Fibroblast of lung (primary cell): ENCODE measurements at places on chromosomes 2 and 18.

GRCh38 chr2:222448748-222449181 lies 24.4 kb downstream of the SGPP2 start:
- peak; percentile 30 for DNase-seq

DNA sequence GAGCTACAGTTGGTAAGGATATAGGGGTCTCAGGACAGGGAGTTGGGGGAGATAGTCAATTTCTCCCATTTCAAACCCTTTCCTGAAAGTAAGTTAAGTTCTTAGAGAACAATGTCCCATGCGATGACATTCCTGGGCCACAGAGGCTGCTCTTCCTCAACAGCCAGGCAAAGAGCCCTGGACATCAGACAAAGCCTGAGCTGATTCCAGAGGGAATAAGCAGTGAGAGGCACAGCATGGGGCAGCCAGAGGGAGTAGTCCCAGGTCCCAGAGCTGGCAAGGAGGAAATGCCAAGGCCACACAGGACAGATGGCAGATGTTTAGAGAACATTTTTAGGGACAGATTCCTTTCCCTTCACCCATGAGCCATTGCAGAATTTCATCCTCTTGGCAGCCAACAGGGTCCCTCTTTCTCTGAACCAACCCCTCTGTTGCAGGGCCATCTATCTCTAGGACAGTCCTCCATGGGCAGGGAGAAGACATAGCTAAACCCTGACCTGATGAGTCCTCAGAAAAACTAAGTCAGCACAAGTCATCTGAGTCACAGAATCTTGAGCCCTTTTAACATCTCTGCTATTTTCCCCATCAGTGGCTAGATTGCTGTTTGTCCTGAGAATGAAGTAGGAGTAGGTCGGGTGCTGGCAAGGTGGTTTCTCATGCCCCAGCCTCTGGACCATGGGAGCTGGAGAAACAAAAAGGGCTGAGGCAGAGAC lies 81.6 kb upstream of the STPG4 start:
- no peak for DNase-seq

DNA sequence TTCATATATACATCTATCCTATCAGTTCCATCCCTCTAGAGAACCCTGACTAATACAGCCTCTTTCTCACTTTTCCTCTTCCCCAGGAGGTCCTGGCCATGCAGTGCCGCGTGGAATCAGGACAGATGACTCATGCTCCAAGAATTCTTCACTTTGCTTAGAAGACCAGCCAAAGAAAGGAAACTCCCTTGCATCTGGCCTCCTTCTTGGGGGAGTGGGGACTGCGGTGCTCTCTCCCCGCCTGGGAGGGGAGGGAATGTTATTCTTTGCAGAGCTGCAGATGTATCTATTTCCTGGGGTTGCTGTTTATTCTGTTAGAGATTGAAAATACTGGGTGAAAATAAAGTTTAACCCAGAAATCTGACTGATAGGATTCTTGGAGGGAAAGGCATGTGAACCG lies 111.5 kb upstream of the SH3BP4 start:
- peak; percentile 98 for DNase-seq

DNA sequence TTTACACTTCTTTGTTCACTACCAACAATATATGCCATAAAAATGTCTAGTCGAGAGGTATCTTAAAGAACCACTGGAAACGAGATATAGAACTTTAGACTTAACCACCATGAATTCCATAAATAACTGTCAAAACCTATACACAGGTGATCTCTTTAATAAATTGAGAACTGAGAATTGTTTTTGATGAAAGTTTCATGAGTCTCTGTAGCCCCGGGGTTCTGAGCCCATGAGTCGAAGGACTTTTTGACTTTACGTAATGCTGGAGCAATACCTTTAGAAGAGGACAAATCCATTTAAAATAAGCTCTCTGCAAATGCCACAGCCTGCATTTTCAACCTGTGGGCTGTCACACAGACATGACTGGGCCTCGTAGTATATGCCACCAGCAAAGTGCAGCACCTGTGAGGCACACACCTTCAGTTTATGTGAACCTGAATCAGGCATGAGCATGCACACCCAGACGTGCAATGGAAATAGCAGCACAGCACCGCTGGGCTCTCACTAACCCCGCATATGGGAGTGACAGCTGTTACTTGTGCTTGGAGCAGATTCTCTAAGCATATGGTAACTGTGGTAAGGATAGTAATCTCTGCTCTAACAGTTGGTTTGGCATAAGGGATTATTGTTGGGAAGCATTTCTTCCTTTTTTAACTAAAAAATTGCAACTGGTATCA lies 383.2 kb downstream of the SOCS6 start:
- DNase-seq: no peak

DNA sequence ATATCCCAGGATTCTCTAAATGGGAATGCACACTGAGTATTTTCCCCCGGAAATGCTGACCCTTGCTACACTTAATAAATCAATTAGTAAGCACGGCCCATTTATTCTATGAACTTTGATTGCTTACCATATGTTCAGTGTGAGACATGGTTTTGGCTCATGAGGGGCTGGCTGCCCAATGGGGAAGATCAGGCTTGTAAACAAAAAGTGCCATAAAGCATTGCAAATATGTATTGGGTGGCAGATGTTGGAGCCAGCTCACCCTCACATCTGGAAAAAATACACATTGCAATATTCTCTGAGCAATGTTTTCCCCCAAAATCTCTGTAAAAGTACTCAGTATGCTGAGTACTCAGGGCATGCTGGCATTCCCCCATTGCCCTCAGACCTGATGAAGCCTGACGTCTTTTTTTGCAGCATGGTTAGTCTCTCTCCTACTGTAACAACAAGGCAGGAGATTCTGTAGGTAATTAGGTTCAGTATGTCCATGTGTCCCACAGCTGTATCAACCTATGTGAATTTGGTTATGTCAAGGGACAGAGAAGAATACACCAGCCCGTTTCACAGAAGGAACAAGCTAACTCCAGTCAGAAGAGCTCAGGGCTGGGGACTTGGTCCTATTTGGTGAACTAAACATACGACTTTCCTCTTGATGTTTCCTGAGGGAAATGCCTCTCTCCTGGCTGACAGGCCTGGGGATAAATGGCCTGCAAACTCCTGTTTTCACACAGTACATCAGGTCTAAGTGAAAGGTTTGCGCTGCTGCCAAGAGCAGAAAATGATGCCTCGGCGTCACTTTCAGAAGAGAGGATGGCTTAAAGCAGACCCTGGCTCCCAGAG lies 202.4 kb downstream of the INSIG2 start:
- no peak for DNase-seq

DNA sequence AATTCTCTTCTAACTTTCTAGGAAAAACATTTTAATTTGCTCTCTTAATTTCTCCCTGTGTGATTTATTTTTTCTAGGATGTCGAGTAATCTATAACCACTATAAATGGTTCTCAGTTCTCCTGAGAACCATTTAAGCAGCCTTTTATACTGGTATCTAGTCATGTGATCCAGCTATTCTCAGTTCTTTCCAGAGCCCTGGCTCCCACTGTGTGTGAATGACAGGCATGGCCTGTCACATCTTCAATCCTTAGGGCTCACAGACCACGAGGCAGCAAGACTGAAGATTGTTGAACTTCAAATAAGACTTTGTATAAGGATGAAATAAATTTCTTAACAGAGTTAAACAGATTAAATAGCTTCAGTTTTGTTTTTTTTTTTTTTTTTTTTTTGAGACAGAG lies 219.4 kb downstream of the HNMT start:
- DNase-seq: no peak

- no peak for DNase-seq
These were observed 51.7 kb downstream of the ARMC9 start for GRCh38 chr2:231250146-231250545.

GRCh38 chr2:46798998-46799698 lies 116.5 kb downstream of the MCFD2 start:
- no peak for DNase-seq

DNA sequence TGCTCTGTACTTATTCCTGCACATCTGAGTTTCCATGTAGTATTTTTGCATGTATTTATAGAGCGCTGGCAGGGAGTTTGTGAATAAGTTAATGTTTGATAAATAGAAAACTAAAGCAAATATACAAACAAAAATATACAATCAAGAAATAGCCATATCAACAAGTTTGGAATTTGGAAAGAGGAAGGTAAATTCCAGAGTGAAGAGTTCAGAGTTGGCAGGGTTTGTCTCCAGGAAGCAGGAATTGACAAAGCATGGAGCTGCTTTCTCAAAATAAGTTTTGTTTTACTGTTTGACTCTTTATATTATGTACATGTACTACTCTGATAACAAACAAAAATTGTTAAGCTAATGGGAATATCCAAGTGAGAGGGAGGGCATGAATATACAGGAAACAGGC lies 80.3 kb downstream of the SPOPL start:
- DNase-seq: no peak
